ENCODE measurements at places on chromosomes 2 and 18. TPM values are rescaled to one million over a fixed set of nuclear protein-coding genes. Genes with fewer than 3 reads are reported as not detected.

- H3K27ac ChIP-seq, result no peak overlapping the region
- no peak overlapping the region for H3K4me3 ChIP-seq
- no peak for DNase-seq
- no peaks in the 10 kb centered on the region for H3K4me1 ChIP-seq
- no peaks in the 10 kb centered on the region for H3K27me3 ChIP-seq
- no peaks in the 10 kb centered on the region for H3K36me3 ChIP-seq
Measured at GRCh38 chr18:40955351-40955750, 999.7 kb upstream of the PIK3C3 start.

GRCh38 chr2:96881349-96882195, 11.7 kb upstream of the SEMA4C start:
- H3K27ac ChIP-seq, result no peak overlapping the region
- no peak for DNase-seq
- H3K36me3 ChIP-seq, result no peaks in the 10 kb centered on the region
- no peaks in the 10 kb centered on the region for H3K4me1 ChIP-seq
- H3K27me3 ChIP-seq, result no peaks in the 10 kb centered on the region

DNA sequence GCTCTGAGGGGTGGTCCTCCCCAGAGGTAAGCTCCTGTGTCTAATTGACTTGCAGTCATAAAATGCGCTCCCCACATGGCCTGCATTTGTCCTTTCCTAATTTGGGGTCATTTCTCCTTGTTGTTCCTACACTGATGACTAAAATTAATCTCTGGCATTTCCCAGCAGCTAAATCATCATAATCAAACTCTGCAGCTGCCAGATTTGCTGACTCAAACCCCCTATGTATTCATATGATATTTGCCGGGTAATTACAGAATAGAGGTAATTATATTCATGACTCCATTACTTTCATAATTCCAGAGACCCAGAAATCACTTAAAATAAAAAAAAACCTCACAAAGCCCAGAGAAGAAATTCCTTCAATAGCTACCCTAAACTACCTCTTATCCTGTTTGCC, 331.4 kb upstream of the KLHL29 start:
- no peaks in the 10 kb centered on the region for H3K27me3 ChIP-seq
- no peaks in the 10 kb centered on the region for H3K4me1 ChIP-seq
- H3K36me3 ChIP-seq, result no peaks in the 10 kb centered on the region
- H3K4me3 ChIP-seq, result no peak overlapping the region
- no peak overlapping the region for H3K27ac ChIP-seq

GRCh38 chr2:166057370-166058164, 70.3 kb downstream of the SCN1A start:
- H3K27me3 ChIP-seq, result no peaks in the 10 kb centered on the region
- no peak for DNase-seq
- no peak overlapping the region for H3K27ac ChIP-seq

DNA sequence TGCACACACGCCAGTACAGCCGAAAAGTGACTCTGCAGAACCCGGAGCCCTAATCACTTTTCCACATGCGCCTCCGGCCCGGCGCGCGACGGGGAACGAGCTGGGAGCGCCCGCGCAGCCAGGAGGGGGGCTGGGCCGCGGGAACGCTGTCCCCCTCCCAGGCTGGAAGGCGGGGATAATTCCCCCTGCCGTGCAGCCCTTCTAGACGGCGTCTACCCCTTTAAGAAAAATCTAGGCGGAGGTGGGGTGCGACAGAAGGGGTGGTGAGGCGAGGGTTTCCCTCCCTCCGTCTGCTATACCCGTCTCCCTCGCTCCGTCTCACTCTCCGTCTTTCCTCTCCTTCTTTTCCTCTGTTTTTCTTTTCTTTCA, 2.4 kb downstream of the CYP26B1 start:
- DNase-seq, result peak; percentile 41
- H3K27ac ChIP-seq, result no peak overlapping the region
- no peaks in the 10 kb centered on the region for H3K36me3 ChIP-seq
- H3K27me3 ChIP-seq, result peaks cover 88% of the 10 kb centered on the region
- H3K4me1 ChIP-seq, result peaks cover 73% of the 10 kb centered on the region
- H3K4me3 ChIP-seq, result peak overlapping the region; percentile 39

DNA sequence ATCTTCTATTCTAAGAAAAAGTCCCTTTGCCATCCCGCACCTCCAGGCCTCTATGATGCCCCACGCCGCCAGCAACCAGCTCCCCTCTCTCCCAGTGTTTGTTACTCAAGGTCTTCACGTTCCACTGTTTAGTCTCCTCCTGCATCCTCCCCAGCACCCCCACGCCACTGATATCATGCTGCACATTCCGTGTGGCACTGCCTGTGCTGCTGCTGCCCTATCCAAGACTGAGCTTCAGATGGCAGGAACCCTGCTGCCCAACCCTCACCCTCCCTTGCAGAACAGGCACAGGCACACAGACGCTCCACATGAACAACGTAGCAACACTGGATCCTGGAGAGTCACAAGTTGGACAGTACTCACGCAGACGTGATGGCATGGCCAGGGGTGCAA, 35.3 kb downstream of the MYO5B start:
- H3K36me3 ChIP-seq, result no peaks in the 10 kb centered on the region
- no peak for DNase-seq
- H3K27me3 ChIP-seq, result peaks cover 5% of the 10 kb centered on the region
- peaks cover 4% of the 10 kb centered on the region for H3K4me1 ChIP-seq

DNA sequence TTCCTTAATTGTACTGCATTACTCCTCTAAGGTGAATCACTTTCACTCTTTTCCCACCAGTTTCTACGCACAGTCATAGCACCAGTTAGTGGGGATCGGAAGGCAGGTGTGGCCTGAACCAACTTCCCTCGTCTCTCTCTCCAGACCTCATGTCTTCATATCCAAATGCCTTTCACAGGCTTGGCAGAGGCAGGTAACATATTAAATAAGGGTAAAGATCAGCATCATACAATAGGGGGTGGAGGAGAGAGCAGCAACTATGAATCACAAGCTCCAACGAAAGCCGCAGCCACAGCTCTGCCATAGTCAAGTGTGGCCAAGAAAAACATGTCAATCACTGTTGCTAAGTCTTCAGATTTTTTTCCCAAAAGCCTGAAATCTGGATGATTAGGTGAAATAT, 40.3 kb downstream of the AP1S3 start:
- DNase-seq, result no peak
- H3K4me3 ChIP-seq, result no peak overlapping the region
- H3K4me1 ChIP-seq, result no peaks in the 10 kb centered on the region
- no peak overlapping the region for H3K27ac ChIP-seq

DNA sequence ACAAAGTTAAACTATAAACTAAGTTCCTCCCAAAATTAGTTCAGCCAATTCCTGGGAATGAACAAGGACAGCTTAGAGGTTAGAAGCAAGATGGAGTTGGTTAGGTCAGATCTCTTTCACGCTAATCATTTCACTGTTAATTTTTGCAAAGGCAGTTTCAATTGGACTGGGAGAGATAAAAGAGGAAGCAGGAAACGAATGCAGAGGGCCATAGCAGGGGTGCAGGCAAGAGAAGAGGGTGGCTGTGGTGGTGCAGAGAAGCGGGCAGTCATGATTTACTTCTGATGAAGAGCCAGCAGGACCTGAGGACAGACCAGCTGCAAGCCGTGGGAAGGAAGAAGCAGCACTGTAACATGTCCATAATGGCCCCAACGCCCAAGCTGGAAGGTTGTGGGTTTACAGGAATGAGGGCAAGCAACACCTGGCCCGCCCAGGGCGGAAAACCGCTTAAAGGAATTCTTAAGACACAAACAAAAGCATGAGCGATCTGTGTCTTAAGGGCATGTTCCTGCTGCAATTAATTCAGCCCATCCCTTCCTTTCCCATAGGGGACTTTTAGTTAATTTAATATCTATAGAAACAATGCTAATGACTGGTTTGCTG, 4.1 kb upstream of the RMP24 start:
- H3K4me3 ChIP-seq, result no peak overlapping the region
- no peaks in the 10 kb centered on the region for H3K27me3 ChIP-seq
- no peaks in the 10 kb centered on the region for H3K36me3 ChIP-seq
- no peak overlapping the region for H3K27ac ChIP-seq

DNA sequence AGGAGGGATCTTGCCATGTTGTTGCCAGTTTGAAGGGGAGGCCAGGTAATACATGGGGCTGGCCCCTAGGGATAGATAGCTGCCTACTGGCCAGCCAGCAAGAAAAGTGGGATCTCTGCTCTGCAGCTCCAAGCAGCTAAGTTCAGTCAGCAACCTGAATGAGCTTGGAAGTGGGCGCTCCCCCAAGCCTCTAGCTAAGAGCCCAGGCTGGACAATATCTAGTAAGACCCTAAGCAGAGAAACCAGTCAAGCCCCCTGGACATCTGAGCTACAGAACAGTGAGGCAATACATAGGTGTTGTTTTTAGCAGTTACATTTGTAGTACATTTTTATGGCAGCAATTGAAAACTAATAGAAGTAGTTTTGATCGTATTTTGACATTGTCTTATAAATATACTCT, 409.8 kb upstream of the SMIM21 start:
- H3K4me1 ChIP-seq, result no peaks in the 10 kb centered on the region
- H3K4me3 ChIP-seq, result no peak overlapping the region
- no peak overlapping the region for H3K27ac ChIP-seq

DNA sequence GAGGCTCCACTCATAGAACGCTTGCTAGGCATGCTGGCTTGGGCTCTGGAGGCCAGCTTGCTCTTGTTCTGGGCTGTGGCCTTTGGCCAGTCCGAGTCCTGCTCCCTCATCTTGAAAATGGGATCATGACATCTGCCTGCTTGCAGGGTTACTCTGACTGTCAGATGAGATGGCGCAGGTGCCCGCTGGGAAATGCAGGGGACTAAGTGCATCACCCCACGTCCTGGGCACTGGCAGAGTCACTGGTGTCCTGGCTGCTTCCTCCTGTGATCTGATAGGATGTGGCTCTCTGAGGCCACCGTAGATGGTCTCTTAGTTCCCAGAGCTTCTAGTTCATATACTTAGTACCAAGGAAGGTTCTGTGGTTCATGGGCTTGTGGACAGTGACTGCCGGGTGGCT, 18.5 kb downstream of the LDLRAD4 start:
- DNase-seq, result no peak
- H3K4me3 ChIP-seq, result no peak overlapping the region
- no peaks in the 10 kb centered on the region for H3K27me3 ChIP-seq
- no peaks in the 10 kb centered on the region for H3K4me1 ChIP-seq
- H3K36me3 ChIP-seq, result no peaks in the 10 kb centered on the region

GRCh38 chr2:118310681-118311429, 222.6 kb downstream of the INSIG2 start:
- no peaks in the 10 kb centered on the region for H3K36me3 ChIP-seq
- H3K4me3 ChIP-seq, result peak overlapping the region; percentile 44
- peaks cover 72% of the 10 kb centered on the region for H3K27me3 ChIP-seq
- DNase-seq, result peak; percentile 9
- peaks cover 10% of the 10 kb centered on the region for H3K4me1 ChIP-seq

- H3K4me3 ChIP-seq, result no peak overlapping the region
- H3K36me3 ChIP-seq, result no peaks in the 10 kb centered on the region
- H3K27me3 ChIP-seq, result no peaks in the 10 kb centered on the region
- DNase-seq, result no peak
- H3K27ac ChIP-seq, result no peak overlapping the region
Measured at GRCh38 chr2:41621563-41621962, 426.3 kb upstream of the PKDCC start.

DNA sequence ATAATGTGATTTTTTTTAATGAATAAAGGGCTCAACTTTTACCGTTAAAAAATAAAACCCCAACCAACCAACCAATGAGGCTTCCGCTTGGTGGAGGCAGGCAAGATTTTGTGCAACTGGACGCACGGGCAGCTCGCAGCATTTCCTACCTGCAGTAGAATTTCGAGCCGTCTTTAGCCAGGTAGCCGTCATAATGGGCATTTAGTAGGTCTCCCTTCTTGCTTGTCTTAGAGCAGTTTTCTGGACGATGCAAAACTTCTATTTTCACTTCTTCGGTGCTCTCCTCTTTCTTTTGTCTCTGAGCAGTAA, 316 bp downstream of the FKBP7 start:
- no peak for DNase-seq
- peak overlapping the region; percentile 51 for H3K4me3 ChIP-seq
- no peaks in the 10 kb centered on the region for H3K36me3 ChIP-seq
- H3K27ac ChIP-seq, result peak overlapping the region; percentile 97
- H3K27me3 ChIP-seq, result no peaks in the 10 kb centered on the region

DNA sequence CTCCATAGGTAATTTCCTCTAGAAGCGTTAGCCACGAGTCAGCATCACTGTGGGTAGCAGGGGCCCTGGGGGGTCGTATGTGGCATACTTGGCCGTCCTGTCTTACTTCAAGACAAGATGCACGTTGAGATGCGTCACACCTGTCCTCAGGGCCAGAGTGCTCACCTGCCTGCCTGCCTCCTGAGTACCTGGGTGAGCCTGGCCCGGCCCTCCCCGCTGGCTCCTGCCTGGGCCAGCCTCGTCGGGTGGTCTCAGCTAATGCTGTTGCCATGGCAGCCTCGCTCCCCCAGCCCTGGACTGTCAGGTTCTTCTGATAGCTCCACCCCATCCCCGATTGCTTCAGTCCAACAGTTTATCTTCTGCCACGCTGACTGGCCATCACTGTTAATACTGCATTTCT, 232.4 kb downstream of the GBX2 start:
- H3K27me3 ChIP-seq, result no peaks in the 10 kb centered on the region
- H3K27ac ChIP-seq, result no peak overlapping the region
- DNase-seq, result no peak
- H3K36me3 ChIP-seq, result peaks cover 19% of the 10 kb centered on the region
- H3K4me3 ChIP-seq, result no peak overlapping the region
- H3K4me1 ChIP-seq, result no peaks in the 10 kb centered on the region

DNA sequence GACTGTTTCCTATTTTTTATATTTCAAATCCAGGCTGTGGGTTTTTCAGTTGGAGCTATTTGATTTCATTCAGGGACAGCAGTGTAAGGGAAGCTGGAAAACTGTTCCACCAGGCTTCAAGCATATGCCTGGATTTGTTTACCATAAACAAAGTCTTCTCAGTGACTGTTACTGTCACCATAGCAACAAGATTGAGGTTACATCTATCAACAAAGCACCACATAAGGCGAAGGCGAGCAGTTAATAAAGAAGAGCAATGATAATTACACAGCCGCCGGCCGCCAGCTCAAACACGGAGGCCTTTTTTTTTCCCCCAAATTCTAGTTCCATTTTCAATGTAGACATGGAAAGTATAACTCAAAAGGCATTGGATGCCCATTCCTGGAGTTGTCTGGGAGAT, 553.7 kb upstream of the SYT4 start:
- no peaks in the 10 kb centered on the region for H3K4me1 ChIP-seq
- no peaks in the 10 kb centered on the region for H3K36me3 ChIP-seq
- H3K27me3 ChIP-seq, result no peaks in the 10 kb centered on the region
- peak; percentile 63 for DNase-seq
- no peak overlapping the region for H3K27ac ChIP-seq
- H3K4me3 ChIP-seq, result no peak overlapping the region

DNA sequence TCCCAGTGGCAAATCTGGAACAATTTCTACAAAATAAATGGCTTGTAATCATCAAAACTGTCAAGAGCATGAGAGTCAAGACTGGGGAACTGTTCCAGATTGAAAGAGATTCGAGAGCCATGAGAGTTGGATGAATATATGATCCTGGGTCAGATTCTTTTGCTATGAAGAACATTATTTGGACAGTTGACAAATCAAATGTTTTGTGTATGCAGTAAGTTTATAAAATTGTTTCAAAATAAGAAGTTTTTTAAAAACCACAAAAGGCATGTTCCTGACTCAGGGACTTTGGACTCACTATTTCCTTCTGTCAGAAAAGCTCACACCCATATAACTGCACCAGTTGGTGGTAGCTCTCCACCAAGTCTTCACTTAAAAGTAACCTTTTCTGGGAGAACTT, 38.5 kb downstream of the ROCK2 start:
- H3K4me1 ChIP-seq, result peaks cover 35% of the 10 kb centered on the region
- no peak overlapping the region for H3K27ac ChIP-seq
- DNase-seq, result no peak
- H3K36me3 ChIP-seq, result no peaks in the 10 kb centered on the region

PPIL3 gene
- 26.0 TPM for total RNA-seq

C2orf42 gene
- total RNA-seq, result 16.3 TPM

MDH1B gene
- total RNA-seq, result 2.5 TPM

STPG4 gene
- 1.0 TPM for total RNA-seq

Data from left lung (tissue), 14 donors.